ENCODE measurements at places on chromosomes 12 and 14.

- peaks cover 39% of the 10 kb centered on the region for H3K4me1 ChIP-seq
- no peak overlapping the region for H3K27ac ChIP-seq
- H3K27me3 ChIP-seq: no peaks in the 10 kb centered on the region
- DNase-seq: no peak
- H3K36me3 ChIP-seq: peaks cover 41% of the 10 kb centered on the region
- peak overlapping the region; percentile 89 for H3K4me3 ChIP-seq
These were observed 936 bp downstream of the AKT1 start for GRCh38 chr14:104794631-104794992.

DNA sequence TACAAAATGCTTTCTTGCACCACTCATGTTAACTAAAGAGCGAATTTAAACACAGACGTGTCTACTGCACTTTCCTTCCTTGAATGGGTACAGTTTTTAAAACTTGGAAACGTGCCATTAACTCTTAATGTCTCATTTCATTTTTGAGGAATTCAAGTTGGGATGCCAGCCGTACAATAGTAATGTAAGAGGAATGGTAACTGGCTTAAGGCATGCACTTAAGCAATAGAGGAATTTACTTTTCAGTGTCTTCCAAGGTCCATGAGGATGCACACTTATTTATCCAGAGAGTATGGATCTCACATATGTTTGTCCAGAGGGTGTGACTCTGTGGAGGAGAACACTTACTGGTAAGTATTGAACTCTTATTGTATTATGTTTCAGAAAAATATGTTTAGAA, 52.9 kb downstream of the PPP4R4 start:
- no peaks in the 10 kb centered on the region for H3K27me3 ChIP-seq
- no peaks in the 10 kb centered on the region for H3K36me3 ChIP-seq
- H3K27ac ChIP-seq: no peak overlapping the region
- no peak for DNase-seq
- H3K4me3 ChIP-seq: no peak overlapping the region

DNA sequence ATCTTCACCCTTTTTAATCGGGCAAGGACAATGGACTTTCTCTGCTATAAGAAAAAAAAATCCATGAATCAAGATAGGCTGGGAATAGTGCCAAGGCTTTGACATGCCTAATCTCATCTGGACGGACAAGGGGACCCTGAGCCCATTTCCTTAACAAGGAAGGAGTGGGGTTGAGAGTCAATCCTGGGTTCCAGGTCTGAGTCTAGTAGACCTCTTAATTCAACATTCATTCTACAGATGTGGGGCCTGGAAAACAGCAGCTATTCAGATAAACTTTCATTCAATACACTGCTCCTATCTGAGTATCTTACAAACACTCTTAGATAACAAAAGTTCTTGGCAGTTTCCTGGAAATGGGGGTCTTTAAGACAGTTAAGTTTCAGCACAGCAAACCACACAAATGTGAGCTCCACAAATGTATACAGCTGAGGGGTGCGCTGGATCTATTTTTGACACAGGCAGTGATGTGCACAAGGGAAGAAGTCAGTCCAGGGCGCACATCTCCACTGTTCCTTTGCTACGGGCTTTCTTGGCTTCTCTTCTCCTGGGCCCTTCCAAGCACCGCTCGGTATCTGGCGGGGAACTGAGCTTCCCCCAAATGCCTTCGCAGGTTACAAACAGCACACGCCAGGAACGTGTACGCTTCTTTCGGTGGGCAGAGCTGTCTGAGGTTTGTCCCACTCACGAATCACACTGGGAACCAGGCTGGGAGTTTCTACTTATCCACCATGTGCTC, 82.2 kb upstream of the GPR68 start:
- no peak for DNase-seq
- H3K27ac ChIP-seq: no peak overlapping the region
- H3K4me1 ChIP-seq: peaks cover 10% of the 10 kb centered on the region
- no peak overlapping the region for H3K4me3 ChIP-seq

GRCh38 chr12:30570211-30570890, 125.3 kb downstream of the IPO8 start:
- no peak overlapping the region for H3K27ac ChIP-seq
- H3K27me3 ChIP-seq: no peaks in the 10 kb centered on the region
- H3K4me3 ChIP-seq: no peak overlapping the region
- H3K36me3 ChIP-seq: no peaks in the 10 kb centered on the region
- DNase-seq: no peak

DNA sequence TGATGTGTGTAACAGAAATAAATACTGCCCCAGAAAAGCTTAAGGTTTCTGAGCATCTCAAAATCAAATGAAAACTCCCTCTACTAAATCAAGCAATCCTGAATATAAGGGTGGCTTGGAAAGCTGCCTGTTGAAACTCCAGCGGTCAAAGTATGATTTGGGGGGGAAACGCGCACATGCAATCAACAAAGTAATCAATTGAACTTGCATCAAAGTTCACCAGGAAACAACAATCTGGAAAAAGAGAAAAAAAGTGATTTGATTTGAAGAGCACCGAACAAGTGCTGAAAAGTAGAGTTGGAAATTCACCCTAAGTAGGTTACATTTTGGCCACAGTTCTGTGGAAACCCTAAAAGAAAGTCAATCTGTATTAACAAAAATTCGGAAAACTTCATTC, 700 bp downstream of the CNIH1 start:
- H3K4me1 ChIP-seq: peaks cover 11% of the 10 kb centered on the region
- no peaks in the 10 kb centered on the region for H3K36me3 ChIP-seq
- peak overlapping the region; percentile 92 for H3K4me3 ChIP-seq
- H3K27me3 ChIP-seq: no peaks in the 10 kb centered on the region
- H3K27ac ChIP-seq: peak overlapping the region; percentile 100
- no peak for DNase-seq

- DNase-seq: peak; percentile 32
- no peaks in the 10 kb centered on the region for H3K27me3 ChIP-seq
- no peaks in the 10 kb centered on the region for H3K36me3 ChIP-seq
- peak overlapping the region; percentile 26 for H3K4me3 ChIP-seq
- H3K27ac ChIP-seq: peak overlapping the region; percentile 56
- no peaks in the 10 kb centered on the region for H3K4me1 ChIP-seq
These were observed 56.3 kb downstream of the FGD4 start for GRCh38 chr12:32455607-32456071.

DNA sequence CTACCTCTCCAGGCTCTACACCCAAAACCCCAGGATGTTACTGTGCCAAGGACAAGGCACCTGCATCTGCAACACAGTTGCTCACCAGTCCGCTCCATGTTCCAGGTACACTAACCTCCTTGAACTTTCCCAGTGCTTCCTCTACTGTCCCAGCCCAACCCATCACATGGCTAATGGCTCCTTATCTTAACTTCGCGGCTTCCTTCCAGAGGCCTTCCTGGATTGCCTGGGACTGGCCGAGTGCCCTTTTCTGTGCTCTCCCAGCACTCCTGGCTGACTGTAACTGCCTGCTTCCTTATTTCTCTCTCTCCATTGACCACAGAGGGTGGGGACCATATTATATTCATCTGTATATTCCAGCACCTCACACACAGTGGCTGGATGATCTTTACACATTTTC, 20.9 kb downstream of the POMT2 start:
- H3K4me1 ChIP-seq: no peaks in the 10 kb centered on the region
- no peak overlapping the region for H3K4me3 ChIP-seq
- no peaks in the 10 kb centered on the region for H3K27me3 ChIP-seq
- DNase-seq: no peak
- no peak overlapping the region for H3K27ac ChIP-seq

- H3K4me3 ChIP-seq: no peak overlapping the region
- peak; percentile 35 for DNase-seq
- H3K36me3 ChIP-seq: no peaks in the 10 kb centered on the region
- H3K27me3 ChIP-seq: peaks cover 47% of the 10 kb centered on the region
- H3K27ac ChIP-seq: no peak overlapping the region
These were observed 88.5 kb upstream of the NCOR2 start for GRCh38 chr12:124655698-124656516.

DNA sequence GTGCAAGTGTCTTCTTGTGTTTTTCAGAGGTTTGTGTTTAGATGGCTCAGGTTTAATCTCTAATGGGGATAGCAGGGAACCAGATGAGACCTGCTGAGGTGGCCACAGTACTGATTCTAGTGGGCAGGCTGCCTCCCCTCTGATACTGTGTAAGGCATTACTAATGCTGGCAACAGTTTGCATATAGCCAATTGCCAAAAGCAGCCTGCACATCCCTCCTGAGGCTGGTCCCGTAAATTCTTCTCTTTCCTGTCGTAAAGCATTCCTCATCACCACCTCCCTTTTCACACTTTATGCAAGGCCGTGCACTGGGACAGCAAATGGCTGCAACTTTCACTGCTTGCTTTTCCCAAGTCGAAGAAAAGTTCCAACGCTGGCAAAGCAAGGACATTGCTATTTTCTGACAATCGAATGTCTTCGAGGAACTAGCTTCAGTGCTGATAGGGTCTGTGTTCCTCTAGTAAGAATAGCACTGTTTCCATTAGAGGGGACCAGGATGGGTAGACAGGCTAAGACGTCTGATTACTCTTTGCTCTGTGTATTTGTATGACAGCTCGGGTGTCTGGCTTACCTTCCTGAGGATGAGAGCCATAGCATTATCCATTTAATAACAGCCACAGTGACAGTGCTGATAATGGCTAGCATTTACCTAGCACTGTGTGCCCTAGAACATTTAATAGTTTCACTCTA, 178.2 kb upstream of the HIF1A start:
- no peaks in the 10 kb centered on the region for H3K36me3 ChIP-seq
- H3K27me3 ChIP-seq: no peaks in the 10 kb centered on the region
- no peak overlapping the region for H3K4me3 ChIP-seq
- no peak for DNase-seq
- H3K27ac ChIP-seq: no peak overlapping the region
- H3K4me1 ChIP-seq: no peaks in the 10 kb centered on the region

DNA sequence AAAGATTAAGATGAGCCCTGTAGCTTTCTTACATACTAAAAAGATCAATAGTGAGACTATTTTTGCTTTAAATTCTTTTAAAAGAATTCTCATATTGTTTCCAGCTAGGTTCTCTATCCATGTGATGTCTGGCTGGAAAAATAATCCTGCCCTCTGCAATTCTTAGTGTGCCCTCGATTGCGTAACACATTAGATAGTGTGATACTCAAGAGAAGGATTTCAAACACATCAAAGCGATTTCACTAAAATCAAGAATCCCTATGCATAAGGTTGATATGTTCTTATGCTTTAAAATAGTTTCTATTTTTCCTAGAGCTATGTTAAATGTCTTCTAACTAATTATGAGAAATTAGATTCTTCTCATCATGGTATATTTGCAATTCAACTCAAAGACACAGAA, 127.3 kb upstream of the PLEKHA5 start:
- DNase-seq: no peak
- no peaks in the 10 kb centered on the region for H3K27me3 ChIP-seq
- H3K36me3 ChIP-seq: no peaks in the 10 kb centered on the region
- H3K27ac ChIP-seq: no peak overlapping the region
- no peak overlapping the region for H3K4me3 ChIP-seq

GRCh38 chr14:101823066-101823465, 61.6 kb downstream of the PPP2R5C start:
- H3K27me3 ChIP-seq: no peaks in the 10 kb centered on the region
- peaks cover 15% of the 10 kb centered on the region for H3K36me3 ChIP-seq
- H3K4me3 ChIP-seq: no peak overlapping the region
- H3K27ac ChIP-seq: no peak overlapping the region
- no peak for DNase-seq
- no peaks in the 10 kb centered on the region for H3K4me1 ChIP-seq

DNA sequence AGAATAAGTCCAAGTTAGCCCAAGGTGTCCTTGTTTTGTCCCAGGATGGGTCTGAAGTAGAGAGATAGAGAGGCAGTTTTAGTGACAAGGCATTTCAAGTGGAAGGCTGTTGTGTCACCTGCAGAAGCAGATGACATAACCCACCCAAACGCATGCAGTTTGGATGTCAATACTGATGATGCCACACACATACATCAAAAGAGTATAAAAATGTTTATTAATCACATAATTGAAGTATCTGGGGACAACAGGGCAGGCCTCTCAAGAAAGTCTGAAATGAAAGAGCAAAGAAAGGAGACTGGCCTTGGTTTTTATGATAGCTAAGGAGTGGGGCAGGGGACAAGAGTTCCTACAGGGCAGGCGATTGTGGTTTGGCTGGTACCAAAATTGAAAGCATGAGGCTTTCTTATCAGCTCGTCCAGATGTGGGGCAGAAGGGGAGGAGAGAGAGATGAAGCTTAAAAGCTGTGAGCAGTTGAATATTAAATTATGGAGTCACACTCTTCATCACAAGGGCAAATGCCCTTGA, 78.4 kb upstream of the TSPAN8 start:
- no peak overlapping the region for H3K4me3 ChIP-seq
- no peak for DNase-seq
- H3K27me3 ChIP-seq: no peaks in the 10 kb centered on the region
- no peaks in the 10 kb centered on the region for H3K36me3 ChIP-seq
- no peaks in the 10 kb centered on the region for H3K4me1 ChIP-seq

DNA sequence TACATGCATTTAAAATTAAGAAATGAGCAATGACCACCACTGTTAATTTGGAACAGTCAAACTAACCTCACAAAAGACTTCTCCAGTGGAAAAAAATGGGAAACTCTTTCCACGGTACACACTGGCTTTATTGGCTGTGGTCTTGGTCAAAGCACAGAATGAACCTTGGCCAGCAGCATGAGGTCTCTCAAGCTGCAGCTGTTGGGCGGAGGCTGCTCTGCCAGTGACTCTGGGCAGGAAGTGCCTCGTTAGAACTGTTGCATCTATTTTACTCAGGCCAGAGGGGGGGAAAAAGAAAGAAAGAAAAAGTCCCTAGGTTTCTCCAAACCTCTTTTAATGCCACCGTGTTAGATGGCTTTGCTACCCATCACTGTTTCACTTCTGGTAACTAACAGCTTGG, 279.8 kb upstream of the DIO2 start:
- H3K27ac ChIP-seq: no peak overlapping the region
- no peaks in the 10 kb centered on the region for H3K36me3 ChIP-seq
- DNase-seq: no peak
- H3K4me1 ChIP-seq: no peaks in the 10 kb centered on the region
- no peak overlapping the region for H3K4me3 ChIP-seq

DNA sequence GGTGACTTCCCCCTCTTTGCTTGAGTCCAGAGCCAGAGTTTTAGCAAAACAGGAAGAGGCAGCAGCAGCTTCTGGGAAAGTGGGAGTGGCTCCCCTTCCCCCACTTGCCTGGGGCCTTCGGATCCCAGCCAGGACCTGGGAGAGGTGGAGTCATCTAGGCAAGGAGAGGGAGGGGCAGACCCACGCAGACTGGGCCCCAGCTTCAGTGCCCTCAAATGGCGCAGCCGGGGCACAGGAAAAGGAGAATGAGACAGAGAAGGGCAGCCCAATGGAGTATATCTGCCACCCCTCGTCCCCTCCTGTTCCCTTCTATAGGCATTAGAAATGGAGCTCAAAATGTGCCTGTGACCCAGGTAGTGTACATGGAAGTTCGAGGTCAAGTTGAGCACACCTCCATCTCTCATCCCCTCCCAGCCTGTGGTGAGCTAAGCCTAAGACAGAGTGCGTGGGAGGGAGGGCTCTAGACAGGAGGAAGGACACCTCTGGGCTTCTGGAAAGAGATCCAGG, 9.3 kb upstream of the HDAC7 start:
- no peak overlapping the region for H3K4me3 ChIP-seq
- H3K27ac ChIP-seq: no peak overlapping the region
- H3K4me1 ChIP-seq: peaks cover 13% of the 10 kb centered on the region
- H3K27me3 ChIP-seq: no peaks in the 10 kb centered on the region
- no peaks in the 10 kb centered on the region for H3K36me3 ChIP-seq
- no peak for DNase-seq

GRCh38 chr12:13223941-13224340, 27.4 kb downstream of the EMP1 start:
- H3K4me3 ChIP-seq: no peak overlapping the region
- H3K36me3 ChIP-seq: no peaks in the 10 kb centered on the region
- H3K27me3 ChIP-seq: no peaks in the 10 kb centered on the region
- no peaks in the 10 kb centered on the region for H3K4me1 ChIP-seq

- H3K4me3 ChIP-seq: peak overlapping the region; percentile 80
- H3K27me3 ChIP-seq: no peaks in the 10 kb centered on the region
- H3K36me3 ChIP-seq: no peaks in the 10 kb centered on the region
- DNase-seq: peak; percentile 59
- H3K27ac ChIP-seq: no peak overlapping the region
- H3K4me1 ChIP-seq: peaks cover 6% of the 10 kb centered on the region
These were observed 712 bp upstream of the FZD10 start for GRCh38 chr12:130161261-130162243.
